ENCODE measurements at places on chromosomes 16 and 17.

GRCh38 chr16:84548508-84548907 is 44.0 kb upstream of the MEAK7 start:
- no peak for DNase-seq

GRCh38 chr16:65414284-65414984 is 292.6 kb upstream of the CDH11 start:
- DNase-seq = no peak

- no peak for DNase-seq
Observed at GRCh38 chr17:29051194-29051593, 8.3 kb downstream of the PIPOX start.

- no peak for DNase-seq
Observed at GRCh38 chr17:60049936-60050335, 28.8 kb downstream of the HEATR6 start.

DNA sequence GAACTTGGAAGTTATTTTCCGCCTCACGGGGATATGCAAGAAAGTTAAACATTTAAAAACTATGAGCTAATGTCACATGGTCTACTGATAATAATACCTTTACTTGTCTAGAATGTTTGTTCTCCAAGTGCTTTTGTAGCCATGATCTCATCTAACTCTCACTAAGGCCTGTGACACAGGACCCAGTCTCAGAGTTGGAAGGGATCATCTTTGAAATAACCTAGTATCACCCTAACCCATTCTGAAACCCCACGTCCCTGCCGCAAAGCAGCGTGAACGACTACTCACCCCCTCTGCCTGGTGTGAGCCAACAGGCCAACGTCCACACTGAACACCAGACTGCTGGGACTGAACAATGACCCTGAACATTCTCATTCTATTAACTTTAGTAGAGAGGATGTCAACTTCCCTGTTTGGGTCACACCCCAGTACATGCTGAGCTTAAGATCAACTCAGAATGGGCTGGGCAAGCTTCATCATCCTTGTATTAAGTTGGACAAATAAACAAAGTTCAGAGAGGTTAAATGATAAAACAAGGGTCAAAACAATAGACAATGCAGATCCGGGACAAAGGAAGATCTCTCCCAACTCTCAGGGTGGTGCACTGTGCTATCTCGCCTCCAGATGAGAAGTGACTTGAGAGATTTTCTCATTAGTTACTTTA is 54.8 kb upstream of the BCAR1 start:
- no peak for DNase-seq

GRCh38 chr16:15783985-15784384 is 72.8 kb downstream of the MYH11 start:
- no peak for DNase-seq

- no peak for DNase-seq
Observed at GRCh38 chr16:87190288-87191230, 126.6 kb downstream of the C16orf95 start.

GRCh38 chr16:15919331-15919730 is 30.1 kb upstream of the ABCC1 start:
- no peak for DNase-seq

GRCh38 chr17:35295686-35296085 is 52.8 kb downstream of the SLFN5 start:
- no peak for DNase-seq

DNA sequence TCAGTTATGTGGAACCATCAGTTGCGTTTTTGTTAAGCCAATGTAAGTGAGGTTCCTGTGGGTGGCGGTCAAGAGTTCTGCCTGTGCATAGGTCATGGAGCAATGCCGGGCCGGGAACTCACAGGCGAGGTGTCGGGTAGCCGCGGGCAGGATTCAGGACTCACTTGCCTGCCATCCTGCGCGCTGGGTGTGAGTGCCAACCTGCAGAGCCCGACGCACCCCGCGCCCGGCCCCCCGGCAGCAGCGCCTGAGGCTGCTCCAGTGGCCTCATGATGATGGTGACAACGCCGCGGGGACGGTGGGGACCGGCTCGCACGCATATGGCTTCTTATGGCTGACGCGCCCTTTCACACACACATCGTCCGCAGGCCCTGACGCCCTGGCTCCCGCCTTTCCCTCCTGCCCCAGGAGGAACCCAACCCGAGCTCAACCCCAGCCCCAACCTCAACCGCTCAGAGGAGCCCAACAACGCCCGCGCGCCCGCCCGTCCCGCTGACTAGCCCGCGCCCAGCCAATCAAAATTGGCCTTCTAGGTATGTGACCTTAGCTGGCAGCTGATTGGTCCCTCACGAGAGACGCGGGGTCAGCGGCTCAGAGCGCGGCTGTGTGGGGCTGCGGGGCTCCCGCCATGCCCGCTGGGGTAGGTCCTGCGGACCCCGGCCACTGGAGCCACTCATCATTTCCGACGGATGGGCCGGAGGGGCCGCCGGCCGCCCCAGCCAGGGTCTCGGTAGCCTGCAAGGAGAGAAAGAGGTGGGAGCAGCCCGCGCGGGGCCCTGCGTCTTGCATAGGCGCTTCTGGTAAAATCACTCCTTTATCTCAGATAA is at the start of gene C16orf95:
C16orf95 (minus strand) TSS at position 470 of the 827 bp plus-strand sequence; CDS start at position 320, 150 bp downstream.
- DNase-seq = peak; percentile 97

GRCh38 chr16:11049396-11050059 is 105.2 kb downstream of the CLEC16A start:
- DNase-seq = no peak

DNA sequence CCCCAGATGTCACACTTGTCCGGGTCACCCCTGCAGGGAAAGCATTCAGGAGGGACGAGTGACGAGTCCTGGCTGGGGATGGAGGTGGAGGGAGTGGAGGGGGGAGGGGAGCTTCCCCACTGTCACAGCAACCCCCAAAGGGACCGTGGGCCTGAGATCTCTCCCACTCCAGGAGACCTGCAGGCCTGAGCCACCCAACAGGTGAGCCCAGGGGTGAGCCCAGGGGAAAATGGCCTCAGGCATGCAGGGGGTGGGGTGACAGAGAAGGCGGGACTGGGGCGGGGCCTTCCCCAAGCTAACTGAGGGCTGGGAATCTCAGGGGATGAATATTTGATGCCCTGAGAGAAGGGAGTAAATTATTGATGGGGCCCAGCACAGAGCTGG is 2.4 kb downstream of the USH1G start:
- DNase-seq = no peak
